Foreskin keratinocyte (primary cell): ENCODE measurements at places on chromosomes 3 and 15.

- DNase-seq, result no peak
Measured at GRCh38 chr3:87121856-87122255, 105.3 kb upstream of the CHMP2B start.

- no peak for DNase-seq
Measured at GRCh38 chr3:134617608-134618477, 33.0 kb downstream of the KY start.

DNA sequence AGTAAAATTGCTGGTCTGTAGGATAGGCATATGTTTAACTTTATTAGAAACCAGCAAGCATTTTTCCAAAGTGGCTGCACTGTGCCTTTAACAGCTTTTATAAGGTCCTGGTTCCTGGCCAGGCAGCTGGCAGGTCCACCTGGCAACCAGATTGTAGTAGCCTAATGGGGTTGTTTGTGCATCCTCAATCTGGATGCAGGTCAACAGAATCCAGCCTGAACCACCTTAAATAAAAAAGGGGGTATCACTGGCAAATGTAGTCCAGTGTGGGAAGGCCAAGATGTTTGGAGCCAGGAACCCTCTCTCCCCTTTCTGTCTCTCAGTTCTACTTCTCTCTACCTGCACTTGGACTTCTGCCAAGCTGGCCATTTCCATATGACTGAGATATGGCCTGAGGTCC, 200.3 kb downstream of the ZNF621 start:
- DNase-seq, result no peak

DNA sequence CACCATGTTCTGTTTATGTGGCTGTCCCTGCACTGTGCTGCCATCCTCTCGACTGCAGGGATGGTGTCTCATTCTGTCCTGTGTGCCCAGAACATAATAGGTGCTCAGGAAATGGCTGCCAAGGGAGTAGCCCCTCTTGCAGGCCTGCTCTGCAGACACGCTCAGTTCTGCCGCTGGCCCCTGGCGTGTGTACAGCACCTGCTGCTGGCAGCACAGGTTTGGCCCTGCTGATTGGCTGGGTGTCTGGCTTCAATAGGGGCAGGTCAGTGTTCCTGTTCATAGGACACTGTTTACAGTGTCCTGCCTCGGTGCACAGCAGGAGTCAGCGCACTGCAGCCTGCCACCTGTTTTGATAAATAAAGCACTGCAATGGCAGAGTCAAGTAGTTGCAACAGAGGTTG, 146.9 kb downstream of the DNAJB8 start:
- no peak for DNase-seq
